Stimulated activated CD4-positive, alpha-beta T cell treated with anti-CD3 and anti-CD28 coated beads, Interleukin-1b, Interleukin-23, amount 100 ng/mL, for 48 hours (primary cell): ENCODE measurements at places on chromosomes 5 and 9.

- no peak for DNase-seq
Measured at GRCh38 chr5:9282211-9282610, 263.7 kb downstream of the SEMA5A start.

- no peak for DNase-seq
Measured at GRCh38 chr5:57094753-57095683, 78.8 kb upstream of the GPBP1 start.

- no peak for DNase-seq
Measured at GRCh38 chr5:137564398-137564961, 65.4 kb upstream of the SPOCK1 start.

DNA sequence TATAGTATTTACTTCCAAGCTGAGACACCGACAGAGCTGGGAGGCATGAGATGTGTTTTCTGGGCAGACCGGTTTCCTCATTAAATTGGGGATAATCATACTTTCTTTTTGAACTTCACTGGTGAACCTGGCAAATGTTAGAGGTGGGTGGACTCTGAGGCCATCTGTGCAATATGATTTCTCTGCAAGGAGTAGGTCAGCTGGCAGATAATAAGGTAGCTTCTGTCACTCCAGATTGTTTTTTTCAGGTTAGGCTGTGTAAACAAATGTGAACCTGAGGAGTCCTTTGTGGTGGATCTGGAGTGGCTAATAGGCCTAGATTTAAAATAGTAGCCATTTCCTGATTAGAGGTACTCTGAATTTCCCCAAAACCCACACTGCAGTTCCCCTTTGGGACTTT is 75.4 kb upstream of the S1PR3 start:
- DNase-seq, result no peak

DNA sequence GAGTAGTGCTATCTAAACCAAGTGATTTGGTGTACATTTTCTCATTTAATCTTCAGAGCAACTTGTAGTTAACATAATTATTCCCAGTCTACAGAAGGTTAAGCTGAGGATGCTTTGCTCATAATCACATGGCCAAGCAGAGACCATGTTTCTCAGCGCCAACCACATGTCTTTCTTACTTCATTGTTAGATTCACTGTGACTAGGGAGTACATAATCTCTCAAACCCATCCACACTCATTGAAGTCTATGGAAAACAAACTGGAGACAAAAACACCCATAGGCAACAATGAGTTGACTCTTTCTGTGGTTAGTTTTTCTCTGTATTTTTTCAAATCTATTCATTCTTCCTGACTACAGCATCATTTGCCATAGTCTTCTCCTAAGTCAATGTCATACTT is 281.7 kb upstream of the PTGER4 start:
- DNase-seq, result no peak

GRCh38 chr9:113690055-113690740 is 185.9 kb upstream of the ZNF618 start:
- no peak for DNase-seq

- DNase-seq, result no peak
Measured at GRCh38 chr5:127400539-127400938, 109.9 kb downstream of the MEGF10 start.

DNA sequence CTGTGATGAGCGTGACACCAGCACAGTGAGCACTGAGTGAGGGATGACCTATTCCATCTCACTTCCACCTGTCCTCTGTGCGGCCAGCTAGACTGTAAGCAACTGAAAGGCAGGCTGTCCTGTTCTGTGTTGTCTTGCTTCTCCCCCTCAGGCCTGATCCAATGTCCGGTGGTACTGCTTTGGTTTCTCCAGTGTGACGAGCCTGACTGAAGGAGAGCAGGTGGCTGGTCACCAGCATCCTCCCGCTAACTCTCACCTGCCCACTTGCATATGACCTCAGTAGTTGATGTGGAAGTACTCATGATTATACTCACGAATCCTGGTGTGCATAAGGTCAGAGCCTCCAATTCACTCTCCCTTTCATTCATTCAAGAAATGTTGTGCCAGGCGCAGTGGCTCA is 2.4 kb upstream of the SLC27A4 start:
- DNase-seq, result no peak

DNA sequence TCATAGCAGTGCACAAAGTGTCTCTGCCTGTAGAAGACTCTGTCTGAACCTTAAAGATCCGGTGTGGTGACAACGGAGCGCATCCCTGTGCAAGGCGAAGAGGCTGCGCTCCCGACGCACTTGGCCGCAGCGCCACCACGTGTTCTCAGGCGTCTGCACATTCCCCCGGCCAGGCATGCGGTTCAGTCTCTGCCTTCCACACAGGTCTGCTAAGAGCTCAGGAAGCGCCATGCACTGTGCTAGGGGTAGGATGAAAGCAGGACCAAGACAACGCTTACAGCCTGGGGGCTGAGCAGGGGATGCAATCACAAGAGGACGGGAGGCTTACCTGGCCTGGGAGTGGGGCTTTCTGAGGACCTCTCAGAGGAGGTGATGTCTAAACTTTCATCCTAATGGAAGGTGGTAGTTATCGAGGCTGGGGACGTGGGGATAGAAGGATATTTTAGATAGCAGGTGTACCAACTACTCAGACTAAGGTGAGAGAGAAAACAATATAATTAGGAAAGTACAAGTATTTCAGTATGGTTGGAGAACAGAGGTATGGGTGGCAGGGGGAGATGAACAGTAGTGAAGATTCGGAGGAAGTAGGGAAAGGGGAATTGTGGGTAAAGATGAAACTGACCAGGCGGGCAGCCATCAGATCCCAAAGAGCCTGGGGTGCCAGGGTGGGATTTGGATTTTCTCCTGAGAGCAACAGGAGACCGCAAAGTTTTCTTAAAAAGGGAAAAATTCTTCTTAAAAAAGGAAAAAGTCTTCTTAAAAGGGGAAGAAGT is 13.3 kb downstream of the CAPSL start:
- peak; percentile 90 for DNase-seq

DNA sequence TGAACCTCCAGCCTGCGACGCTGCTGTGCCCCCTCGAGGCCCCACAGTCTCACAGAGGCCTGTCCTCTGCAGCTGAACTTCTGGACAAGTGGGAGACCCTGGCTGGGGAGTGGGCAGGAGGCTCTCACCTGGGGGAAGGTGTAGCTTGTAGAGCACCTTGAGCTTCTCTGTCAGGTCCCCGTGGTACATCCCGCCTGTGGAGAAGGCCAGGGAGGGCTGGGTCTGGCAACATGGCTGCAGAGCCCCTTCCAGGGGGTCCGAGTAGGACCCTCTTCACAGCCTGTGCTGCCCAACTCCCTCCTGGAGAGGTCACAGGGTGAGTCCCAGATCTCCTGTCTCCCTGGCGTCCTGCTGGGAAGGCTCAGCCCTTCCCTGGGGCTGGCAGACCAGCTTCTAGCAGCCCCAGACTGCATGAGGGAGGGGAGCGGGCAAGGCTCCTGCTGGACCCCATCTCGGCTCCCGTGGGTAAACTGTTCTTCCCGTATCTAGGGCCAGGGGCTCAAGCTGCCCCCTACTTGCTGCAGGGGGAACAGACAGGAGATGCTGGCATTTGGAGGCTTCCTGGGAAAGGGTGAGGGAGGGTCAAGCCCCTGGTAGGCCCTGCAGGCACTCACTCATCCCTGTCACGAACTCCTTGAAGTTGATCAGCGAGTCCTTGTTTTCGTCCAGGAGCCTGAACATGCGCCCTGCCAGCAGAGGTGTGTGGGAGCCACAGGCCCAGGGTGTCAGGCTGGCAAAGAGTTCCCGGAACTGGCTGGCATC is 11.2 kb upstream of the MRNIP start:
- no peak for DNase-seq

- DNase-seq, result no peak
Measured at GRCh38 chr5:17279487-17279886, 62.1 kb downstream of the BASP1 start.

DNA sequence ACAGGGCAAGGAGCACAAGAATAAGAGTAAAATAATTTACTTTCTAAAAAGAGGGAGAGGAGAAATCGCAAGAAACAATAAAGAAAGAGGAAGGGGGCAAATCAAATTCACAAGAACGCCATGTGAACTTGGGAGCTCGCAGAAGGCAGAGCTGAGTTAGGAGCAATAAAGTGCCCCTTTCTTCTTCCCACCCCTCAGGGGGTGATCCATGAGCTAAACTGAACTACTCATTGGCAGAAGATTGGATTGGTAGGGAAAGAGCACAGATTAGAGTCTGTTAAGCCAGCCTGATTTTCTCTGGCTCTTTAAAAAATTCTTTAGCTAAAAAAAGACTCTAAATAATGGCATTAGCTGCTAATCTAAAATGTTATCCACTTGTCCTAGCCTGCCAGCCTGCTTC is 307.5 kb downstream of the EBF1 start:
- no peak for DNase-seq

DNA sequence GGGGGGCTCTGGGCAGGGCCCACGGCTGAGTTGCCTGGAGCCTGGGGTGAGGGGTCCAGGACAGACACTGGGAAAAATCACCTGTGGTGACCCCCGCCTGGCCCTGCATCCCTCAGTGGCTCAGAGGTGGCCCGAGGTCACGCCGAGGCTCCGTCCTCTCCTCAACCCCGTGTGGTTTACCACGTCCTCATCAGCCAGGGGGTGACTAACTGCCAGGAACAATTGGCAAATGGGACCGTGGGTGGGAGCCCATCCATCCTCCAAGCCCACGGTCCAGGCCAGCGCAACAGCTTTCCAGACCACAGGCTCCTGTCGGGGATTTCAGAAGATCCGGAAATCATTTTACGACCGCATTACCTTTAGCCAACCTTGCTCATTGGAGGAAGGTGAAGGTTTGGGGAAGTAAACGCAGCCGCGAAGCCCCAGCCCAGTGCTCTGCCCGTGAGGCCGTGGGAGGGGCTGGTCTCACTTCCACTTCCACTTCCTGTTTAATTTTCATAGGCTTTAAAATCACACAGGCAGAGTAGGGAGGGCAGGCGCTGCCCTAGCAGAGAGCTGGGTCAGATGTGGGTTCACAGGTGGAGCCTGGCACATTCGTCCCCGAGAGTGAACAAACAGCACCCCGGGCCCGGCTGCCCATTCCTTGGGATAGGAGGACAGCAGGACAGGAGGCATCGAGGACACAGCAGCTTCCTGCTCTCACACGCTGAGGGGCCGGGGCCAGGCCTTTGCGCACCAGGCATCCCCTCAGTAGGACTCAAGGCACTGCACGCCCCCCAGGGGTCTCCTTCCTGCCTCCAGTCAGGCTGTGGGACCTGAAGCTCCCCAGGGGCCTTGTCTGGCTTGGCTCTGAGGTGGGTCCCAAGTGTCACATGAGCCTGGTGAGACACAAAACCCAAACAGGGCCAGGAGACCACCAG is 19.8 kb upstream of the SLC9A3 start:
- DNase-seq, result peak; percentile 41

GRCh38 chr9:105127863-105128220 is 116.6 kb upstream of the SLC44A1 start:
- peak; percentile 44 for DNase-seq

- no peak for DNase-seq
Measured at GRCh38 chr9:124493794-124494479, 13.3 kb downstream of the NR5A1 start.

DNA sequence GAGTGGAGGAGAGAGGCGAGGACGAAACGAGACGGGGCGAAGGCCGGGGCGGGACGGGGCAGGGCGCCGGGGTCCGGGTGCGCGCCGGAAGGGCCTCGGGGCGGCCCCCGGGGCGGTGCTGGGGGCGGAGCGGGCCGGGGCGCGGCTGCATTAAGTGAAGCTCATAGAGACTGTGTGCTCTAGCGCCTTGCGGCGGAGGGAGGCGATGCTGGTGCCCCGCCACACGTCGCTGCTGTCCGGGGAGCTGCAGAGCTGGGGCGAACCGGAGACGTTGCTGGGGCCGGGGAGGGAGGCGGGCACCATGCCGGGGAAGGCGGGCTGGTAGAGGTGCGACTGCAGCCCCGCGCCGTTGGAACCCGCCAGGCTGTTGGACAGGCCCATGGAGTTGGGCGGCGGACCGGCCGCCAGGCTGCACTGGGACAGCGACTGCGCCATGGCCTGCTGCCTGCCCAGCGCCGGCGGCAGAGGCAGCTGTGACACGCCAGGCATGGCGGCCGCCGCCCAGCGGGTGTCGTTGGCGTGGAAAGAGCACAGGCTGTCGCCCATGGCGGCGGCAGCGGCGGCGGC is 8.3 kb downstream of the OTP start:
- DNase-seq, result peak; percentile 67

DNA sequence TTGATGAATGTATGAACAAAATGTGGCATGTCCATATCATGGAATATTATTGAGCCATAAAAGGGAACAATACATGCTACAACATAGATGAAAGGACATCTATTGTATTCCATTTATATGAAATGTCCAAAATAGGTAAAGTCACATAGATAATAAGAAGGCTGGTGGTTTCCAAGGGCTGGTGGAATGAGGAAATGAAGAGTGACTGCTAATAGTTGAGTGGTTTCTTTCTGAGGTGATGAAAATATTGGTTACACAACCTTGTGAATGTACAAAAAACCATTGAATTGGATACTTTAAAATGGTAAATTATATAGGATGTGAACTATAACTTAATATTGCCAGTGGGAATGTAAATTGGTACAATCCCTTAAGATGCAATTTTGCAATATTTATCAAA is 5.2 kb downstream of the ARSB start:
- no peak for DNase-seq

DNA sequence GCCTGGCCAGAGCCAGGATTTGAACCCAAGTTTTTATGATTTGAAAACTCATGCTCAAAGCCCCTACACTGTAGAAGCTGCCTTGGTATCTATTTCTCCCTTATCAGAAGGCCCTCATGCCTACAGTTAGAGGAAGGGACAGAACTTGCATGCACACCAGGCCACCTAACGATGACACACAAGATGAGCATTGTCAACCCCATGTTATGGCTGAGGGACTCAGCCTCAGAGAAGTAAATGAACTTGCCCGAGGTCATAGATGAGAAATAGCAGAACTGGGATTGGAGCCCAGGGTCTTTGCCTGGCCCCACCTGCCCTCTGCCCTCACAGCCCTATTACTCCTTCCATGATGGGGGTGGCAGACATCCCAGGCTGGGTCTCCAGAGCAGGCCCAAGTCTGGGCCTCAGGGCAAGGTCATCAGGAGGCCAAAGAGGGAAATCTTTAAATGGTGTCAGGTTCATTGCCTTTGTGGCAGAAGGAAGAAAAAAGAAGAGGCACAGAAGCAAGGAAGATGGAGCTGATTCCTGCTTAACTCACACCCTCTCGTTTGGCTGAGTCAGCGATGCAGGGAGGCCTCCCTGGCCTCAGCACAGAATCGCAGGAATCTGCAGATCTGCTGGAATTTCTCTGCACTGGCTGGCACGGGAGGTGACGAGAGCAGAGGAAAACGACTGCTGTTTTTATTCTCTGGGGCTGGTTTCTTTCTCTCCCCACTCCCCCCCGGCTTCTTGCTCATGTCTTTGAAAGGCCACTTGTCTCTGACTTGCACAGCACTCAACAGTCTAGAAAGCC is 20.6 kb upstream of the CRB2 start:
- DNase-seq, result no peak

- no peak for DNase-seq
Measured at GRCh38 chr5:23419115-23419514, 88.3 kb upstream of the PRDM9 start.

GRCh38 chr9:96565671-96566497 is 53.8 kb downstream of the CDC14B start:
- no peak for DNase-seq

DNA sequence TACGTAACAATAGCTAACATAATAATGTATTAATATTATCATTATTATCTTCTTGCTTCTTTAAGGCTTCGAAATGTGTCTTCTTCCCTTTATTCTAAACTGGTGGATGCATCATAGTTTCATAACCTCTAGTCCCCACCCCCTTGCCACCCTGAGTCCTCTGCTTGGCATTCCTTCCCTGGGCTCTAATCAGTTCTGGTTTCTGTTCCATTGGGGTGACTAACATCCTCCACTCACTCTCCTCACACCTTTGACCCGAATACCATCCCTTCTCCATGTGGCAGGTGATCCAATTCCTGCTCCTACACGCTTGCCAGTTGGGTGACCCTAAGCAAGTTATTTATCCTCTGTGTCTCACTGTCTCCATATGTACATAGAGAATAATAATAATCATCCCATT is 286.1 kb downstream of the TRPM3 start:
- no peak for DNase-seq
